Calu3 (cell line): ENCODE measurements at places on chromosomes 4 and X. TPM values are rescaled to one million over a fixed set of nuclear protein-coding genes. Genes with fewer than 3 reads are reported as not detected.

GRCh38 chr4:62528874-62529273 lies 1328.7 kb downstream of the ADGRL3 start:
- H3K4me1 ChIP-seq = no peaks in the 10 kb centered on the region
- no peaks in the 10 kb centered on the region for H3K27me3 ChIP-seq
- H3K36me3 ChIP-seq = no peaks in the 10 kb centered on the region
- H3K4me3 ChIP-seq = no peak overlapping the region
- H3K27ac ChIP-seq = no peak overlapping the region
- no peak for DNase-seq

GRCh38 chr4:106255195-106255594 lies 60.8 kb downstream of the TBCK start:
- no peaks in the 10 kb centered on the region for H3K27me3 ChIP-seq
- no peak for DNase-seq
- H3K4me3 ChIP-seq = no peak overlapping the region
- H3K36me3 ChIP-seq = peaks cover 5% of the 10 kb centered on the region
- H3K27ac ChIP-seq = no peak overlapping the region

DNA sequence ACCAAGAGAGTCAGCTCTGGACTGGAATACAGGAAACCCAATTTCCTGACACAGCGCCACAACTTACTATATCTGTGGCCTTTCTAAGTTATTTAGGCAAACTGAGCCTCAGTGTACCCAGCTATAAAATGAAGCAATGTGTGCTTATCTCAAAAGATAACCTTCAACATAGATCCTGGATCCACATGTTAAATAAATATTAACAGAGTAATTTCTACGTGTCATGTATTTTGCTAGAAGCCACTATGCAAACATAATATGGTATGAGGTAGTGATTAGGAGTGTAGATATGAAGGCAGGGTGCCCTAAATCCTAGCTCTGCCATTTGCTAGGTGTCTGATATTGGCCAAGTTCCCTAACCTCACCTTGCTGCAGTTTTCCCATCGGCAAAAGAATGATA lies 527.0 kb downstream of the RAB28 start:
- H3K4me3 ChIP-seq = no peak overlapping the region
- no peaks in the 10 kb centered on the region for H3K4me1 ChIP-seq
- no peak for DNase-seq

DNA sequence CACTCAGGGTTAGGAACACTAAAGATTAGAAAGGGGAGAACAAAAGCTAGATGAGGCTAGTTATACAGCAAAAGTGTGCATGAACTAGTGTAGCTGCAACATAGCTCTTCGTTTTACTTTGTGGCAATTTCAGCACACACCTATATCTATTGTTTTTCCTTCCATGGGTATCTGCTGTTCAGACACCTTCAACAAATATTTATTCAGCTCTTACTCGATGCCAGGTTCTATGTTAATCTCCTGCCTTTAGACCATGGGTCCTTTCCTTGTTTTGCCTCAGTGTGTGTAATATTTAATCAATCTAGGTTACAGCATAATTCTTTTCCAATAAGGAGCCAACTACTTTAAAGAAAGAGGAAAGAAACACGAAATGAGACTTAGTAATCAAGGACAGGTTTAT lies 10.4 kb upstream of the FAM9A start:
- H3K4me1 ChIP-seq = no peaks in the 10 kb centered on the region
- DNase-seq = no peak
- no peak overlapping the region for H3K27ac ChIP-seq
- H3K27me3 ChIP-seq = peaks cover 32% of the 10 kb centered on the region

DNA sequence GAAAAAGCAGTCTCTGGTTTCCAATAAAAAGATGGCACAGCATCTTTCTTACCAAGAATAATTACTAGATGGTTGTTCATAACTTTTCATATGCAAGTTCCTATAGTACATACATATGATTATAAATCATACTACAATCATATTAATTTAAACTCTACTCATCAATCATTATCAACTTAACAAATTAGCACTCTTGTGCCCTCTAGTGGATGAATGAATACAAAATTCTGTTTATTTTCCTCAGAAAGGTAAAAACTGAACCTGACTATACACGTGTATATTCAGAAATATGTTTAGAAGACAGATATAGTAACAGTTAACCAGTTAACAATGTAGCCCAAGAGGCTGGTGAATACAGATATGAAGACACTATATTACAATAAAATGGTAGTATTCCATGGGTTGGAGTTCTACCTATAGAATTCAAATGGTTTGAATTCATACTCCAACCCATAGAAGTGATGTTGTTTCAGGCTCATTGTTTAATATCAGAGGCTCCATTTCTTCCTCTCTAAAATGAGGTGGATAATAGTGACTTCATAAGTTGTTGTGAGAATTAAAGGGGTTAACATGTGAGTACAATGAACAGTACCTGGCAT lies 100.0 kb downstream of the ADAMTS3 start:
- no peaks in the 10 kb centered on the region for H3K27me3 ChIP-seq
- no peaks in the 10 kb centered on the region for H3K36me3 ChIP-seq
- H3K27ac ChIP-seq = peak overlapping the region; percentile 65
- DNase-seq = no peak
- no peaks in the 10 kb centered on the region for H3K4me1 ChIP-seq
- no peak overlapping the region for H3K4me3 ChIP-seq

GRCh38 chr4:242121-242848 lies 63.0 kb downstream of the ZNF732 start:
- H3K36me3 ChIP-seq = peaks cover 4% of the 10 kb centered on the region
- no peak overlapping the region for H3K27ac ChIP-seq
- no peaks in the 10 kb centered on the region for H3K27me3 ChIP-seq
- no peaks in the 10 kb centered on the region for H3K4me1 ChIP-seq
- peak overlapping the region; percentile 57 for H3K4me3 ChIP-seq
- DNase-seq = peak; percentile 33

GRCh38 chr4:128387600-128388351 lies 100.2 kb upstream of the PGRMC2 start:
- peaks cover 30% of the 10 kb centered on the region for H3K4me1 ChIP-seq
- no peaks in the 10 kb centered on the region for H3K36me3 ChIP-seq
- no peak overlapping the region for H3K4me3 ChIP-seq
- peak overlapping the region; percentile 64 for H3K27ac ChIP-seq

DNA sequence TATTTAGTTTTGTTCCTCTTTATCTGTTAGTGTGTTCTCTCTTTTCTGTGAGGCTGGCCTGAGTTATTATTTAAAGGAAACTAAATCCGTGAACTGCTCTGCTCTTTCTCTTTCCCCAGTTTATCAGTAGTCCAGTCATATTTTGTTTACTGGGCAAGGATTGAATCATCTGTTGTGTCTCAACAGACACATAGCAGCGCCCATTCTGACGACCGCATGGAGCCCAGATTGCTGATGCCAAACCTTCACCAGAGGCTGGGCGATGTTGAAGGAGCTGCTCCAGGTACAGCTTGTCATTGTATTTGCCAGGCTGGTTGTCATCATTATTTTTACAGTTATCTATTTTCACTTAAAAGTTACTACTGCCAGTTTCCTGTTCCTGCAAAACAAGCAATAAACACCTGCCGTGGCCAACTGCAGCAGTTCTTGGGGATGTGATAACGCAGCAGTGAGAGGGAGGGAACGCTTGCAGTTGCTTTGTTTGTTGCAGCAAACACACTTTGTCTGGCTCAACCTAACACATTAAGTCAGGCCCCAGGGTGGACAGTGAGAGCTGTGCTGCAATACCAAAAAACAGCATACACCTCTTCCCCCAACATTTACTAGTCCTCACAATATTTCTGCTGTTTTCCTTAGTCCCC lies 10.1 kb downstream of the REELD1 start:
- DNase-seq = no peak
- no peak overlapping the region for H3K27ac ChIP-seq
- H3K27me3 ChIP-seq = no peaks in the 10 kb centered on the region
- no peaks in the 10 kb centered on the region for H3K36me3 ChIP-seq
- no peak overlapping the region for H3K4me3 ChIP-seq

DNA sequence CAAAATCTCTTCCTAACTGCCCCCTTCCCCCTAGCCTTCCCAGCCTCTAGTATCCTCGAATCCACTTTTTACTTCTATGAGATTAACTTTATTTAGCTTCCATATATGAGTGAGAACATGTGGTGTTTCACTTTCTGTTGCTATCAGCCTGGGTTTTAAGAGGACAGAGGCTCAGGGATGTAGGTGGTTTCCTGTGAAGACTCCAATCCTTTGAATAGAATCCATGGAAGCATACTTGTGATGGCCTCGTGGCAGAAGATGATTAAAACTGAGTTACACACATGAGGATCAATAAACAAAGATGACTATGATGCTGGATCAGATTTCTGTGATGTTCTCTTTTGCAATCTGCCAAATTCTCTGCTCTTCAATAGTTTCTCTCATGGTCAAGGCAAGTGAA lies 29.8 kb downstream of the CD99L2 start:
- no peaks in the 10 kb centered on the region for H3K36me3 ChIP-seq
- no peak overlapping the region for H3K27ac ChIP-seq
- no peak for DNase-seq

DNA sequence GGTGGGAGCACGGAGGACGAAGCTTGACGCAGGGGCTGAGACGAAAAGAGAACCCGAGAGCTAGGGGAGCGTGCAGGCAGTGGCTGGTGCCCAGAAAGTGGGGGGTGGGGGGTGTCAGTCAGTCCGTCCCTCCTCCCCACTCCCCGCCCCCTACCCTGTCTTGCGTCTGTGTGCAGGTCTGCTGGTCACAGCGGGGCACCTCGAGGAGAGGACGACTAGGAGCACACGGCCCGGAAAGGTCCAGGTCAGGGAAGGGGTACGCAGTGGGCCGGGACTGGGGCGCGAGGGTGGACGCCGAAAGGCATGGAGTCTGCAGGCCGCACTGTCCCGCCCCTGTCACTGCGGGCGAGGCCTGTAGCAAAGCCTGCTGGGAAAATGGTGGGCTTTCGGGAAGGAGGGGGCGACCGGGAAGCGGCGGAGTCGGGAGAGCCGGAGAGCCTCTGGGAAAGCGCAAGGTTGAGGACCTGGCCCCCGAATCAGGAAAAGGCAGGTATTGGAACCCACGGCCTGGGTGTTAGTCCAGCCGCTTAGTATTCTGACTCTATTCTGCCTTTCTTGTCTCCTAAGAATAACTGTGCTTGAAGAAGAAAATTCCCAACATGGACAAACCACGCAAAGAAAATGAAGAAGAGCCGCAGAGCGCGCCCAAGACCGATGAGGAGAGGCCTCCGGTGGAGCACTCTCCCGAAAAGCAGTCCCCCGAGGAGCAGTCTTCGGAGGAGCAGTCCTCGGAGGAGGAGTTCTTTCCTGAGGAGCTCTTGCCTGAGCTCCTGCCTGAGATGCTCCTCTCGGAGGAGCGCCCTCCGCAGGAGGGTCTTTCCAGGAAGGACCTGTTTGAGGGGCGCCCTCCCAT lies 769 bp downstream of the TCEAL1 start:
- DNase-seq = peak; percentile 65
- peaks cover 9% of the 10 kb centered on the region for H3K4me1 ChIP-seq
- H3K27me3 ChIP-seq = no peaks in the 10 kb centered on the region
- peaks cover 23% of the 10 kb centered on the region for H3K36me3 ChIP-seq
- peak overlapping the region; percentile 97 for H3K4me3 ChIP-seq

DNA sequence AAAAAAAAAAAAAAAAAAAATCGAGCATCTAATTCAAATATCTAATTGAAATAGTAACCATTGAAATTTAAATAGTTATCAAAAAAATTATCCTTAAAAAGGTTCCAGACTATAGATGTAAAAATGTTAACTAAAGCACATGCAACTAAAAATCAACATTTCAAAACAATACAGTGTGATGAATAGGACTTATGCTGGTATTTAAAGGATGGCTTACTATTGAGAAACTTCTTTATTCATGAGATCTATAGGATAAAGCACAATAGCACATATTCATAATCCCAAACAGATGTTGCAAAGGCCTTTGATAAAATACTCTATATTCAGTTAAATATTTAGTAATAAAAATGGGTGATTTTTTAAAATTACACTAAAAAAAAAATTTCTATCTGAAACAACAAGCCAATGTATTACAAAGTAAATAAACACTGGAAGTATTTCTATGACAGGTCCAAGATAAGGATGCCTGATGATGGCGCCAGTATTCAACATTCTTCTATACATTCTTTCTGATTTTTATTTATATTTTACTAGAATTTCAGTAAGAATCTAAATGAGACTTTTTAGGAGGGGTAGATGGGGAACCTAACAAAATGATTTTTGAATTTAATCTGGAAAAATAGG lies 26.3 kb downstream of the DCLK2 start:
- H3K4me3 ChIP-seq = no peak overlapping the region
- H3K36me3 ChIP-seq = no peaks in the 10 kb centered on the region
- DNase-seq = no peak
- no peaks in the 10 kb centered on the region for H3K4me1 ChIP-seq

DNA sequence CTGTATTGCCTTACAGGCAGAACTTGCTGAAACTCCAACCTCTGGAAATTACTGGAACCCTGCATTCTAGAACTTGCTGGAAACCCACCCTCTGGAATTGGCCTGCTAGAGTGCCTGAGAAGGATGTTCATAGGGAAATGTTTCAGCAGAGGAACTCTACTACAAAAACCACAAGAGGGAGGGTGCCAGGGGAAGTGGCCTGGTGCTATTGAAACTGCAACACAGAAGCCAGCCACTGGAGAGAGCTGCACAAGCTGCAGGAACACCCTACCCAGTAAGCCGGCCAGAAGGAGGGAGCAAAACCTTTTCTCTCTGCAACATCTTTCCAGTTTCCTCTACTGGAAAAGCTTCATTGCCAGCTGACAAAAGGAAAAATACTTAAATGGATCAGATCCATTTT lies 2.5 kb upstream of the BRWD3 start:
- no peaks in the 10 kb centered on the region for H3K27me3 ChIP-seq
- no peaks in the 10 kb centered on the region for H3K4me1 ChIP-seq
- H3K4me3 ChIP-seq = no peak overlapping the region

- H3K4me3 ChIP-seq = no peak overlapping the region
- no peak overlapping the region for H3K27ac ChIP-seq
- DNase-seq = no peak
- H3K4me1 ChIP-seq = peaks cover 22% of the 10 kb centered on the region
- no peaks in the 10 kb centered on the region for H3K27me3 ChIP-seq
- no peaks in the 10 kb centered on the region for H3K36me3 ChIP-seq
Measured at GRCh38 chr4:120000591-120001296, 65.9 kb downstream of the MAD2L1 start.

- H3K4me1 ChIP-seq = no peaks in the 10 kb centered on the region
- no peaks in the 10 kb centered on the region for H3K36me3 ChIP-seq
- H3K4me3 ChIP-seq = no peak overlapping the region
- DNase-seq = no peak
Measured at GRCh38 chr4:13212936-13213335, 271.2 kb downstream of the RAB28 start.

Gene C1GALT1C1
- total RNA-seq = 25.0 and 26.8 TPM in 2 replicates

Gene TECRL
- total RNA-seq = not detected in 2 replicates

Gene CXCL8
- total RNA-seq = 222 and 404 TPM in 2 replicates

Gene SHROOM3
- total RNA-seq = 114 and 135 TPM in 2 replicates

Gene PHF8
- total RNA-seq = 32.3 and 36.1 TPM in 2 replicates

Gene UNC5C
- total RNA-seq = not detected in 2 replicates

Gene TMPRSS11F
- total RNA-seq = not detected in 2 replicates

Gene CWH43
- total RNA-seq = not detected in 2 replicates

Gene GAGE13
- not detected in 2 replicates for total RNA-seq

Gene MAGIX
- total RNA-seq = 13.9 and 16.6 TPM in 2 replicates

Gene TGIF2LX
- not detected in 2 replicates for total RNA-seq

Gene AFM
- total RNA-seq = not detected in 2 replicates

Gene PGAM4
- not detected in 2 replicates for total RNA-seq
